Skeletal muscle cell (primary cell): ENCODE measurements at places on chromosomes 6 and 20.

DNA sequence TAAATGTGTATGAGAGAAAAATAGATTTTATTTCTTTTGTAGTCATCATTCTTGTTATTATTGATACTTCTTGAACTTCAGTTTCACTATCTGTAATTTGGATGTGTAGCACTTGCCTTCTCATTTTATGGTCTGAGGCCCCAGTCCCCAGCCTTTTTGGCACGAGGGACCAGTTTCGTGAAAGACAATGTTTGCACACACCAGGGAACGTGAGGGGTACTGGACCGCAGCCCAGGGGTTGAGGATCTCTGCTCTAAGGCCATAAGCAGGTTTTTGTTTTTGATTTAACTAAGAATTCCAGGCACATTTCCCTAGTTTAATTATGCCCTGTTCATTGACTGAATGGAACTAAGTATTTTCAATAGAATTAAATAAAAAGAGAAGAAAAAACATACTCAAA is 261.5 kb downstream of the BMP2 start:
- no peak for DNase-seq

DNA sequence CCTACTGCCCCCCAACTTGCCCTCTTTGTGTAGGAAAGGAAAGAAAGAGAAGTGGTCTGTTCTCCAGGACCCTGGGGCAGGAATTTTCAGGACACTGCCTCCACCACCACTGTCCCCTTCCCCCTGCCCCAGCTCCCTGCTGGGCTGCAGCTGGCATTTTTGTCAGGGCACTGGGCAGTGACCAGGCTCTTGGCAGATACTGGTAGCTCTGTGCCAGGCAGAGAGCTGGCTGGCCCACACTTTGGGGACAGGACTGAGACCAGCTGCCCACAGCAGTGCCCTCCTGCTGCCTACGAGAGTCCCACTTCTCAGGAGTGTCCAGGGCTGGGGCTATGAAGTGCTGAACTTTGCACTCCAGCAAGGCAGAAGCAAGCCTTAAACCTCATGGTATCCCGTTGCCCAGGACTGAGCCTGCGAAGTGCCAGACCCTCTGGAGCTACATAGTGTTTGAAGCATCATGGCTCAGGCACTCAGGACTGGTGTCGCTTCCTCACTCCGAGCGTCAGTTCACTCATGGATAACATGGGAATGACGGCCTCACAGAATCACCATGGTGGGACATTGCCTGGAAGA is 19.3 kb downstream of the SLC13A3 start:
- DNase-seq, result no peak

DNA sequence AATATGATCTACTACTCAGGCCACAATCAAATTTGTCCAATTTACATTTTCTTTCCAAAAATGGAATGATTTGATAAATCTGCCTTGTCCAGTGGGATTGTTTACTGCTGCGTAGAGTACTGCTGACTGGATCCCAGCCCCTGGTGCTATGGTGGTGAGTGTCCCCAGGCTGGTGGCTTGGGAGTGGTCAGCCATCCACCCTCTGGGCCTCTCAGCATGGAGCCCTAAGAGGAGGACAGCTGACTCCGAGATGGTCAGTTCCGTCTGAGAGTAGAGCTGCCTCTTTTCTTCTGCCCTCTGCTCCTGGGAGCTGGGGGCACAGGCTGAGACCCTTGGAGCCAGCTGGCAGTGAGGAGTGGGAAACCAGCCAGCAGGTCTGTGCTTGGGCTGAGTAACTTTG is 22.7 kb downstream of the PRDM13 start:
- DNase-seq, result no peak

- DNase-seq, result no peak
Measured at GRCh38 chr20:9139106-9139833, 70.4 kb downstream of the PLCB4 start.

GRCh38 chr6:32972353-32973143 is 4.2 kb downstream of the BRD2 start:
- DNase-seq, result no peak

GRCh38 chr6:30647242-30648116 is 546 bp downstream of the C6orf136 start:
- DNase-seq, result no peak

GRCh38 chr6:152402791-152403190 is 234.4 kb downstream of the SYNE1 start:
- no peak for DNase-seq

DNA sequence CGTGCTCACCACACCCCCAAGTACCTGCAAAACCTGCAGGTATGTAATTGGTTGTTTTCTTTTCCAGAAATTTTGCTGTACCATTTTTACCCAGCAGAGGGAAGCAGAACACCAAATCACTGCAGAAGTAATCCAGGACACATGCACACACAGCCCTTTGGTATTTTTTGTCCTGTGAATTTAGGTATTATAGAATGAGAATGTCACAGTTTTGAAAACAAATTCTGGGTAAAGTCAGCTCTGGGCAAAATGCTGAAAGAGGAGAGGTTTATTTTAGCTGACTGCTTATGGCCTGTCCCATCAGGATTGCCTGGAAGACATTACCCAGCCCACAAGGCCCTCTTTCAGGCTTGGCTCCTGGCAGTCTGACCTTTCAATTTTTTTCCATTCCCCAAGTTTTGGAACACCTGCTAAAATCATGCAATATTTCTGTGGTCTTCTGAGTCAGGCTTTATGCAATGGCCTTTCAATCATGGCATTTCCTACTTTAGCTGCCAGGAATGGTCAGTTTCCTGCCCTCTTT is 3.5 kb upstream of the EFHC1 start:
- DNase-seq, result no peak

DNA sequence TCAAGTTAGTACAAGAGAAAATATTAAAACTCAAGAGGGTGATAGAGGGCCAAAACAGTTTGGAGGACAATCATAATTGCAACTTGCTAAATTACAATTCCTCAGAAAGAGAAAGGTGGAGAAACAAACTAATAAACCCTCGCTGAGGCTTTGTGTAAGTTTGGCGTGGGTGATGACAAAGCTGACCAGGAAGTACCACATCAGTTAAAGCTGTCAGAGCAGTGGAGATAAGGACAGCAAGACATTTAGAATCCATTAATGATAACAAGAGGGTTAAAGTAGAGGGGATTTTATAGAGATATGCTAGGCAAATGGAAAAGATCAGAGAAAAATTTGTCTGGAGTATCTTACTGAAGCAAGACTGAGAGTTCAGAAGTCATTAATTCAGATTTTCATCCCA is 334.4 kb downstream of the TFAP2B start:
- DNase-seq, result no peak

DNA sequence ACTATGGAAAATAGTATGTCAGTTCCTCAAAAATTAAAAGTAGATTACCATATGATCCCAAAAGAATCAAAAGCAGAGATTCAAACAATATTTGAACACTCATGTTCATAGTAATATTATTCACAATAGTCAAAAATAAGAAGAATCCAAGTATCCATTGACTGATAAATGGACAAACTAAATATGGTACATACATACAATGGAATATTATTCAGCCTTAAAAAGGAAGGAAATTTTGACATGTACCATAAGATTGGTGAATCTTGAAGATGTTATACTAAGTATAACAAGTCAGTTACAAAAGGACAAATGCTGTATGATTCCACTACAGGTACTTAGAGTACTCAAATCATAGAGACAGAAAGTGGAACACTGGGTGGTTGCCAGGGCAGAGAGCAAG is 88.3 kb upstream of the TMEM30A start:
- no peak for DNase-seq

DNA sequence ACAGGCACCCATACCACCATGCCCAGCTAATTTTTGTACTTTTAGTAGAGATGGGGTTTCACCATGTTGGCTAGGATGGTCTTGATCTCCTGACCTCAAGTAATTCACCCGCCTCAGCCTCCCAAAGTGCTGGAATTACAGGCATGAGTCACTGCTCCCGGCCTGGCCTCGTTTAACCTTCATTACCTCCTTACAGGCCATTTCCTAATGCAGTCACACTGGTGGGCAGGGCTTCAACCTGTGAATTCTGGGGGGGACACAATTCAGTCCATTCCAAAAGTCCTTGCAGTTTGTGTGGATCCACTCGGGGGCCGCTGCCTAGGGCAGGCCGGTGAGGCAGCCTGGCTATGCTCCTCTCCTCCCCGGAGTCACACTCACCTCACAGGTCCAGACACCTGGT is 112.4 kb upstream of the SNX9 start:
- no peak for DNase-seq

GRCh38 chr6:113763311-113763766 is 93.8 kb upstream of the MARCKS start:
- no peak for DNase-seq

DNA sequence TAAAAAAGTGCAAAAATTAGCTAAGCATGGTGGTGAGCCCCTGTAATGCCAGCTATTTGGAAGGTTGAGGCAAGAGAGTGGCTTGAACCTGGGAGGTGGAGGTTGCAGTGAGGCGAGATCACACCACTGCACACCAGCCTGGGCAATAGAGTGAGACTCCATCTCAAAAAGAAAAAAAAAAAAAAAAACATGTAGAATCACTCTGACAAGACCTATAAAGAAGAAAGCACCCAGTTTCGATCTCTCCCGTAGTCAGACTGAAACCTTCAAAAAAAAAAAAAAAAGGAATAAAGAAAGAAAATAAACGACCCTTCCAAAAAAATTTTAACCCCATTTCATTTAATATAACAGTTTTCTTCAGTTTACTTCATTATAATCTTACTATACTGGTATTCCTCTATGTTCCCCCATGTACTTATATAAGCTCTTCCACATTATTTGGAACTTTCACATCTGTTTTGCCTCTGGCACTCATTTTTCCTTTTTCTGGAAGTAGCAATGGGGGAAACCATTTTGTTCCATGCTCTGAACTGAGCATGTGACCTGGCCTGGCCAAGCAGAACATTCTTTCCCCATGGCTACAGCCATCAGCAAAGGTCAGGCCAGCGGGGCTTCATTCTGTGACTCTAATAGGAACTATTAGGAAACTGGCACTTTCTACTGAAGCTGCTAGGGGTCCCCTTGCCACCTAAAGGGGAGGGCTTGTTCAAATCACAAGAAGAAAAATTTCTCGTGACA is 9.6 kb downstream of the SLC18B1 start:
- no peak for DNase-seq

- no peak for DNase-seq
Measured at GRCh38 chr20:33896509-33896908, 85.4 kb downstream of the CHMP4B start.

DNA sequence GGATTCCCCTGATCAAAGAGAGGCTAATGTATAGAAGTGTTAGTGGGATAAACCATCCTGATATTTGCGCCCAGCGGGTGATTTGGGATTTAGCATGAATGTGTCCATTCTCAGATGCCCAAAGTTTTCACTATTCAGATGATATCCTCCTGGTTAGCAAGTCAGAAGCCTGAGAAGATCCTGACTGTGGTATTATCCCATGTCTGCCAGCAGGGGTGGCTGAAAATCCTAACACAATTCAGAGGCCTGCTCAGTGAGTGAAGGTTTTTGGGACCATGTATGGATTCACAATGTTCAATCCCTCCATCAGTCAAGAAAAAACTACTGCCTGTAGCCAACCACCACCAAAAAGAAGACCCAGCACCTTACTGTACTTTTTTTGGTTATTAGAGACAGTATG is 34.1 kb upstream of the SPACA1 start:
- DNase-seq, result no peak

DNA sequence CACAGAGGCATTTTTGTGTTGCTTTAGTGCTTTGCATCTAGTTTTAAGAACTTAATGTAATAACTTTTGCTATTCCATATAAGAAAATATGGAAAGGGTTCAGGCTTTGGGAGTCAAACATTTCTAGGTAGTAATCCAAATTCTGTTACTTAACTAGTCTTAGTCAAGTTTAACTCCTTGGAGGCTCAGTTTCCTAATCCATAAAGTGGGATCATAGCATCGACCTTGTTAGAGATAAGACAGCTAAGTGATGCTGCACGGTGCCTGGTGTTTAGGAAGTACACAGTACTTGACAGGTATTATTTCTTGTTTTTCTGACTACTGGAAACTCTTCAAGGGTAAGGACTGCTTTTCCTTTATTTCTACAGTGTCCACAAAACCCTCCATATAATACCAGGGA is 24.5 kb upstream of the ARMH2 start:
- DNase-seq, result no peak

DNA sequence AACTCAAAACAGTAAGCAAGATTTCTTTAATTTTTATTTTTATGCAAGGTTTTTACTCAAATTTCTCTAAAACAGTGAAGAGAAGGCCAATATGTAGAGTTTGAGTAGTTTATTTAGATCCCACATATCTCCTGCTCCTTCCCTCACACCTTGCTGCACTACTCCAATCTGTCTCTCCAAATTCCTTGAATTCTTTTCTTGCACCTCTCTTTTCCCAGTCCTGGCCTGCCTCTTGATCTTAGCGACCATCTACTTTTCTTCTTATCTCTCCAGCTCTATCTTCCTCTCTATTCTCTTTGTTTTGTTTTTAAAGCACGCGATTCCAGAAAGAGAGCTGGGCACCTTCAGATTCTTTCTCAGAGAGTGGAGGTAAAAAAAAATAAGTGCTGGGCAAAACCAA is 86.7 kb upstream of the KCNQ5 start:
- no peak for DNase-seq

GRCh38 chr20:42095221-42095620 is 477.0 kb upstream of the CHD6 start:
- no peak for DNase-seq

DNA sequence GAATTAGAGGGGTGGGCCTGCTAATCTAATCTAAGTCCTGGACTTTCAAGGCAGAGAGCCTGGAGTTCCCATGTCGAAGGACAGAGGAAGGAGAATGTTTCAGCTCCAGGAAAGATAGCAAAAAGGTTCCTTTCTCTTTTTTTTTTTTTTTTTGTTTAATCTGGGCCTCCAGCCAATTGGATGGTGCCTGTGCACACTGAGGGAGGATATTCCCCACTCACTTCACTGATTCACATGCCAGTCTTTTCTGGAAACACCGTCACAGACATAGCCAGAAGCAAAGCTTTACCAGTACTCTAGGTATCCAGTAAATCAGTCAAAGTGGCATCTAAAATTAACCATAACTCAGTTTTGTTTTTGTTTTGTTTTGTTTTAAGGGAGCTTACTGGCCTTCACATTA is 721.1 kb downstream of the TENT5A start:
- DNase-seq, result no peak

DNA sequence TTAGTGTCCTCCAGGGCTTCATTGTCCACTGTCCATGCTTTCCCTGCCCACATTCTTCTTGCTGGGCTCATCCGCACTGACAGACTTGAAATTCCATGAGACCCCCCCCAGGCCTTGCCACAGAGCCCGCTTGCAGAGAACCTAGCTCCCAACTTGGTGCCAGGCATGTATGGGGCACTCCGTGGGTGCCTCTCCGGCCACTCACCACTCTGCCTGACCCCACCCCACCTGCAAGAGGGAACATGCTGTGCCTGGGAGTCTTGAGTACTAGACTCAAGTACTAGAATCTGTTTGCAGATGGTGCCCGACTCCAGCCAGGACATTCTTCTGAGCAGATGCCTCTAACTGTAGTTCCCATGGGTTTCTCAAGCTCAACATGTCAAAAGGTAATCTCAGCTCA is 47.9 kb downstream of the TRERF1 start:
- no peak for DNase-seq

- DNase-seq, result no peak
Measured at GRCh38 chr20:56796345-56796744, 167.2 kb downstream of the TFAP2C start.
